ENCODE measurements at places on chromosomes 6 and 20. TPM values are rescaled to one million over a fixed set of nuclear protein-coding genes. Genes with fewer than 3 reads are reported as not detected.

Gene VWA7
- total RNA-seq = 0.68 TPM

Gene KHDC1L
- not detected for total RNA-seq

Gene SLC23A2
- total RNA-seq = 51.9 TPM

Gene HLA-E
- 602 TPM for total RNA-seq

Gene MPC1
- total RNA-seq = 56.0 TPM

Gene CPXM1
- not detected for total RNA-seq

Gene APCDD1L
- 12.9 TPM for total RNA-seq

Gene NKX2-4
- not detected for total RNA-seq

Gene HLA-DQA1
- total RNA-seq = 24.4 TPM

Gene UST
- total RNA-seq = 24.2 TPM

Gene SLC18B1
- total RNA-seq = 3.9 TPM

Gene LIME1
- 15.6 TPM for total RNA-seq

Gene CEP57L1
- 9.8 TPM for total RNA-seq

Gene VNN1
- total RNA-seq = 1.3 TPM

Gene POU3F2
- not detected for total RNA-seq

Gene OXT
- not detected for total RNA-seq

Gene CALHM5
- 14.0 TPM for total RNA-seq

Gene ARHGAP18
- total RNA-seq = 24.8 TPM

Gene GMDS
- 87.9 TPM for total RNA-seq

Gene HRH3
- total RNA-seq = not detected

Gene KATNA1
- total RNA-seq = 15.7 TPM

Gene ANKRD66
- not detected for total RNA-seq

Gene REM1
- 4.3 TPM for total RNA-seq

Gene KCNK16
- total RNA-seq = not detected

Gene TINAG
- not detected for total RNA-seq

Gene BEND3
- 4.2 TPM for total RNA-seq

Gene SLC26A8
- not detected for total RNA-seq

Gene ARFRP1
- total RNA-seq = 57.8 TPM

Gene PNLDC1
- total RNA-seq = not detected

Gene NOX3
- not detected for total RNA-seq

Gene SDCBP2
- 10.2 TPM for total RNA-seq

Gene ANKEF1
- 0.41 TPM for total RNA-seq

Gene EBF4
- 16.6 TPM for total RNA-seq

Gene CLPSL2
- not detected for total RNA-seq

Gene PI16
- total RNA-seq = 44.3 TPM

Gene FHL5
- 47.3 TPM for total RNA-seq

Gene SNAI1
- total RNA-seq = 19.1 TPM

Gene HCRTR2
- total RNA-seq = not detected

Gene PPP1R16B
- total RNA-seq = 7.3 TPM

Gene RIPOR3
- 4.5 TPM for total RNA-seq

Gene SNHG17
- total RNA-seq = 8.9 TPM

Gene RNF39
- not detected for total RNA-seq

Gene CFB
- total RNA-seq = 55.2 TPM

Gene TMC2
- not detected for total RNA-seq

Gene BMP7
- 1.5 TPM for total RNA-seq

Gene ESR1
- 4.9 TPM for total RNA-seq

Gene LKAAEAR1
- total RNA-seq = not detected

Gene KCNK15
- 26.3 TPM for total RNA-seq

Gene SIM1
- total RNA-seq = not detected

Gene LPIN3
- 28.7 TPM for total RNA-seq

Gene PRR18
- total RNA-seq = not detected

Gene UBD
- total RNA-seq = not detected

Gene SIRPD
- total RNA-seq = not detected
